Adrenal gland (tissue), 19 donors: ENCODE measurements at places on chromosomes 4 and X. TPM values are rescaled to one million over a fixed set of nuclear protein-coding genes. Genes with fewer than 3 reads are reported as not detected.

Gene CFAP99
- total RNA-seq: 3.3 TPM

Gene DDX60
- total RNA-seq: 13.9 TPM

Gene TLR2
- 2.8 TPM for total RNA-seq

Gene HGFAC
- 0.15 TPM for total RNA-seq

Gene SULT1B1
- total RNA-seq: 1.1 TPM

Gene APBB2
- total RNA-seq: 102 TPM

Gene CENPVL2
- total RNA-seq: not detected

Gene CLNK
- total RNA-seq: not detected

Gene LGI2
- 3.9 TPM for total RNA-seq

Gene ANKRD50
- total RNA-seq: 23.9 TPM

- H3K27me3 ChIP-seq: no peaks in the 10 kb centered on the region
- H3K4me1 ChIP-seq: peaks cover 73% of the 10 kb centered on the region
Measured at GRCh38 chr4:184347251-184348239, 126.8 kb downstream of the IRF2 start.

GRCh38 chrX:100098660-100099375 is 311.3 kb downstream of the PCDH19 start:
- H3K27ac ChIP-seq: no peak overlapping the region
- peaks cover 8% of the 10 kb centered on the region for H3K27me3 ChIP-seq
- H3K36me3 ChIP-seq: no peaks in the 10 kb centered on the region
- no peak overlapping the region for H3K4me3 ChIP-seq

DNA sequence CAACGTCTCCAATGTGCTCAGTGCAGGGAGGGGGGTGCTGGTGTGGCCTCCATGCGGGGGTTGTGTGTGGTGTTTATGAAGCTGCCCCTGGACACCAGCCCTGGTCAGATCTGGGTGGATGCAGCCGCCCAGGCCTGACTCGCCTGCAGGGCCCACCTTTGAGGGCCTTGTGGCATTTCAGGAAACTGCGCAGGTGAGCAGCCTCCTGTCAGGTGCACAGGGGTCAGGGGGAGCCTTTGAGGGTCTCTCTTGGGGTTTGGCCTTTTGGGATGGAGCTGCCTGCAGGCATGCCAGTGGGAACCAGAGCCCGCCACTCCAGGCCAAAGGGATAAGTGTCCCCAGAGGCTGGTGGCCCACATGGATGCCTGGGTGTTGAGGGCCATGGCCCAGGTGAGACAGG is 45.4 kb downstream of the ADRA2C start:
- no peak overlapping the region for H3K4me3 ChIP-seq
- no peaks in the 10 kb centered on the region for H3K36me3 ChIP-seq
- H3K27me3 ChIP-seq: no peaks in the 10 kb centered on the region

GRCh38 chr4:40306976-40307375 is 28.2 kb upstream of the CHRNA9 start:
- H3K4me3 ChIP-seq: no peak overlapping the region
- H3K27me3 ChIP-seq: no peaks in the 10 kb centered on the region
- H3K36me3 ChIP-seq: no peaks in the 10 kb centered on the region
- no peak overlapping the region for H3K27ac ChIP-seq
- H3K4me1 ChIP-seq: peaks cover 8% of the 10 kb centered on the region

DNA sequence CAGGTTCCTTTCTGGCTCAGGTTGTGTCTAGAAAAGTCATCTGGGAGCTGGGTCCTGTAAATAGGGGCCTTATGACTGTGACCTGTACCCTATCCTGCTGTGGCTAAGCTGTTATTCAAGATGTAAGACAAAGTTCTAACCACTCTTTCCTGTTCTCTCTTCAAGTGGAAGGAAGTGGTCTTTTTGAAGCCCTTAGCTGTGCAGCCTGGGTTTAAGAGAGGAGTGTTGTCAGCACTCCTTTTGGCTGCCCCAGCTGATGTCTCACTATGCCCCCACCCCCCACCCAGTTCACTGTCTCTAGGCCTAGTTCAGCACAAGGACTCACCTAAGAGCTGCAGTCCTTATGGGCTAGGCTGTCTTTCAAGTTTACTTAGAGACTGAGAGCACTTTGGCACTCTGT is 1069.5 kb downstream of the FAM133A start:
- no peak overlapping the region for H3K27ac ChIP-seq
- H3K4me3 ChIP-seq: no peak overlapping the region
- peaks cover 3% of the 10 kb centered on the region for H3K27me3 ChIP-seq
- H3K4me1 ChIP-seq: no peaks in the 10 kb centered on the region

DNA sequence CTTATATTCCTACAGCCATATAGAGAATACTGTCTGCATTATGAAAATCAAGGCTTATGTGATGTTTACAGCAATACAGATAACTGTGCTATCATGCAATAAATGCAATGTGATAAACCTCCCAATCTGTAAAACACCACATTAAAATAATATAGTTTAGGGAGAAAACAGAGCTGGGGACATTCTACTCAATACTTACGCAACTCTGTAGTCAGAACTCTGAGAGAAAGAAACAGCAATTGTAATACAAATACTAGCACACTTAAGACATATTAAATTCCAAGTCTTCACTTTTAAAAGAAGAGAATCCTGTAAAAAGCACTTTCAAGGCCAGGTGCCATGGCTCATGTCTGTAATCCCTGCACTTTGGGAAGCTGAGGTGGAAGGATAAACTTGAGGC is 61.4 kb downstream of the ANKRD17 start:
- H3K4me3 ChIP-seq: no peak overlapping the region
- peaks cover 23% of the 10 kb centered on the region for H3K4me1 ChIP-seq
- H3K36me3 ChIP-seq: no peaks in the 10 kb centered on the region
- H3K27me3 ChIP-seq: no peaks in the 10 kb centered on the region
- no peak for DNase-seq

DNA sequence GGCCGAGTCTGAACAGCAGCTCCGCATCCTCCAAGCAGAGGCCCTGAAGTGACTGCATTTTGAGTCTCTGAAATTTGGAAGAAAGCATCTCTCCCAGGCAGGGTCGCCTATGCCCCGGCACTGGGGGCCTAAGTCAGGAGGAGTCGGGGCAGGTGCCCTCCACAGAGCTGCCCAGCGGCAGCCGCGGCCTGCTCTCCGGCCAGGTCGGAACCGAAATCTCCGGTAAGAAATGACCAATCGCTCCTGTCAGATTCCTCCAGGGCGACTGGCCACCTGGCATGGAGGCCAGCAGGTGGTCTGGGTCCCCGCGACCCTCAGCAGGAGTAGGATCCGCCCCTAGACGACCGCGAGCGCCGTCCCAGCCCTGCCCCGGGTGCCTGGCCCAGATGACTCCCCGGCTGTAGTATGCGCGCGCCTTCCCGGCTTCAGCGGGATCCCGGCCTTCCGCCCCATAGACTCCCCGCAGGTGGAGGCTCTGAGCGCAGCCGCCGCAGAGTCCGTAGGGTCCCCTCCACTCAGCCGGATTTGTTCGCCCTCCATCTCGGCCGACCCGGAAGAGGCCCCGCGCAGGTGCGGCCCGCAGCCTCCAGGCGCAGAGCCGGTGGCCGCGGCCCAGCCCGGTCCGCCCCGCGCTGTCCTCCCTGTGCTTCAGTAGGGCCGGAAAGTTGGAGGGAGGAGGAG is 1.5 kb downstream of the NKX1-1 start:
- no peak overlapping the region for H3K4me3 ChIP-seq
- peaks cover 90% of the 10 kb centered on the region for H3K27me3 ChIP-seq
- H3K36me3 ChIP-seq: no peaks in the 10 kb centered on the region
- H3K4me1 ChIP-seq: no peaks in the 10 kb centered on the region

DNA sequence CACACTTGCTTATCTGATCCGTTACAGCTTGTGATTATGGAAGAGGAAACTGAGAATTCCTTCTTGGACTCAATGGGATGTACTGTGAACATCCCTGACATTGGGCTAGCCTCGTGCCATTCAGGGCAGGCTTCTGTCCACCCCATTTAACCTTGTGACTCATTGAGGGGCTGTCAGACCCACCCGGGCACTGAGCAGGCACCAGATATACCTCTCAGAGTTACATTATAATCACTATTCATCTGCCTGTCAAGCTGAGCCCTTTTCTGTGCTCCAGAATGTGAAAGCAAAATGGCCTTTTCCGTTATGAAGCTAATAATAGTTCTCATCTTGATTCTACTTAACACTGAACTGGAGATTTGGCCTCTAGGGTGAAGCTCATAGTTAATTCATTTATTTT is 170.6 kb upstream of the SCML1 start:
- no peaks in the 10 kb centered on the region for H3K27me3 ChIP-seq
- H3K4me3 ChIP-seq: no peak overlapping the region
- no peak overlapping the region for H3K27ac ChIP-seq
- H3K4me1 ChIP-seq: peaks cover 19% of the 10 kb centered on the region
- no peaks in the 10 kb centered on the region for H3K36me3 ChIP-seq

DNA sequence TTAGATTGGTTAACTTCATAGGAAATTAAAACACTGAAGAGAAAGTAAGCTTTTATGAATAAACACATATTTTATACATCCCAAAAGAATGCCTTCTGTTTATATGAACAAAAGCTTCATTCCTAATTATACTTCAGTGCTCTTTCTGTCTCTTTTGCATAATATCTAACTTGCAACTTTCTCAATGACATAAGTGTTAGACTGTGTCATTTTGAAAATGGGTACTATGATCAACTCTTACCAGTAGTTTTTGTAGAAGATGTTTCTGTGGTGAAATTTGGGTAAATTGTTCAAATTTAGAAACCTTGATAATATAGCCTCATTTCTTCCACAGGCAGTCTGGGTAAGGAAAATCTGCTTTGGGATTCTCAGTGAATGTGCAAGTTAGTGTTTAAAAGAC is 991.4 kb downstream of the CCSER1 start:
- H3K27ac ChIP-seq: no peak overlapping the region
- H3K4me1 ChIP-seq: no peaks in the 10 kb centered on the region
- H3K4me3 ChIP-seq: no peak overlapping the region
- no peaks in the 10 kb centered on the region for H3K36me3 ChIP-seq
- no peaks in the 10 kb centered on the region for H3K27me3 ChIP-seq
- no peak for DNase-seq

DNA sequence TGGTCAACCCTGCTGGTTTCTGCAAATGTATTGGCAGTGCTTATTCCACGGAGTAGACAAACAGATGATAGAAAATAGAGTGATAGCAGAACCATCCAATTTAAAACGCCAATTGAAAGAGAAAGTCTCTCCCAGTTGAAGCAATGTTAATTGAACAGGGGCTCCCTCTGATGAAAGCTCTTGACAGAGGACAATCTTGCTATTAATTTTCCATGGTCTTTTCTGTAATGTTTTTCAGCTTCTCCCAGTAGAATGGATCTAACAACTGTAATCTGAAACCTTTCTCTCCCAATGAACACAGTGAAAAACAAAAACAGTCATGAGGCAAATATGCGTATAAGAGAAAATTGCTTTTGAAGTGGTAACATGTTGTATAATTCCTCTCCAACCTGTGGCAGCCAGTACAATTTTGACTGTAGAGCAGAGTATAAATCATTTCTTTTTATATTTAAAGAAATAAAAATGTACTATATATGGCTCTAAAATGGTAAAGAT is 225.1 kb upstream of the GALNTL6 start:
- H3K4me3 ChIP-seq: no peak overlapping the region
- no peak for DNase-seq
- H3K27ac ChIP-seq: no peak overlapping the region
- H3K27me3 ChIP-seq: no peaks in the 10 kb centered on the region
- no peaks in the 10 kb centered on the region for H3K36me3 ChIP-seq

GRCh38 chr4:85787133-85787532 is 312.2 kb downstream of the ARHGAP24 start:
- no peak for DNase-seq
- H3K27ac ChIP-seq: no peak overlapping the region
- no peaks in the 10 kb centered on the region for H3K36me3 ChIP-seq
- H3K27me3 ChIP-seq: no peaks in the 10 kb centered on the region

GRCh38 chr4:179625406-179625805 is 2183.2 kb upstream of the AGA start:
- H3K36me3 ChIP-seq: no peaks in the 10 kb centered on the region
- no peaks in the 10 kb centered on the region for H3K27me3 ChIP-seq
- H3K4me1 ChIP-seq: no peaks in the 10 kb centered on the region
- no peak for DNase-seq

- no peak overlapping the region for H3K4me3 ChIP-seq
- no peaks in the 10 kb centered on the region for H3K27me3 ChIP-seq
- no peaks in the 10 kb centered on the region for H3K36me3 ChIP-seq
- no peaks in the 10 kb centered on the region for H3K4me1 ChIP-seq
Measured at GRCh38 chrX:96861661-96862060, 22.0 kb upstream of the RPA4 start.

- no peak for DNase-seq
- H3K27ac ChIP-seq: no peak overlapping the region
- no peaks in the 10 kb centered on the region for H3K4me1 ChIP-seq
- no peaks in the 10 kb centered on the region for H3K36me3 ChIP-seq
Measured at GRCh38 chr4:2321279-2322196, 59.6 kb upstream of the MXD4 start.

GRCh38 chr4:17682222-17682566 is 67.8 kb downstream of the MED28 start:
- H3K4me1 ChIP-seq: no peaks in the 10 kb centered on the region
- no peaks in the 10 kb centered on the region for H3K27me3 ChIP-seq
- H3K36me3 ChIP-seq: no peaks in the 10 kb centered on the region

DNA sequence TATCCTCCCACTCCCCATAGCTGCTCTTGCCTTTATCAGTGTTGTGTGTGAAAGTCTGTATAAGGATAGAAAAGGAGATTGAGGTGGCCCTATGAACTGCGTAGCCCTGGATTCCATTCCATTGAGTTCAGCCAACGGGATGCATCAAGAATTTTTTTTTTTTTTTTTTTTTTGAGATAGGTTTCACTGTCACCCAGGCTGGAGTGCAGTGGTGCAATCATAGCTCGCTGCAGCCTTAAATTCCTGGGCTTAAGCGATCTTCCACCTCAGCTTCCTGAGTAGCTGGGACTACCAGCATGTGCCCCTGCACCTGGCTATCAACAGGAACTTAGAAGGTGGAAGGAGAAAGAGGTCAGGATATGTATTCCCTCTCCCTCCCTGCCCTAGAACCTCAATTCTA is 187.2 kb upstream of the SPRY1 start:
- H3K4me3 ChIP-seq: no peak overlapping the region
- no peaks in the 10 kb centered on the region for H3K4me1 ChIP-seq
- no peak overlapping the region for H3K27ac ChIP-seq
- no peaks in the 10 kb centered on the region for H3K36me3 ChIP-seq
- no peaks in the 10 kb centered on the region for H3K27me3 ChIP-seq

DNA sequence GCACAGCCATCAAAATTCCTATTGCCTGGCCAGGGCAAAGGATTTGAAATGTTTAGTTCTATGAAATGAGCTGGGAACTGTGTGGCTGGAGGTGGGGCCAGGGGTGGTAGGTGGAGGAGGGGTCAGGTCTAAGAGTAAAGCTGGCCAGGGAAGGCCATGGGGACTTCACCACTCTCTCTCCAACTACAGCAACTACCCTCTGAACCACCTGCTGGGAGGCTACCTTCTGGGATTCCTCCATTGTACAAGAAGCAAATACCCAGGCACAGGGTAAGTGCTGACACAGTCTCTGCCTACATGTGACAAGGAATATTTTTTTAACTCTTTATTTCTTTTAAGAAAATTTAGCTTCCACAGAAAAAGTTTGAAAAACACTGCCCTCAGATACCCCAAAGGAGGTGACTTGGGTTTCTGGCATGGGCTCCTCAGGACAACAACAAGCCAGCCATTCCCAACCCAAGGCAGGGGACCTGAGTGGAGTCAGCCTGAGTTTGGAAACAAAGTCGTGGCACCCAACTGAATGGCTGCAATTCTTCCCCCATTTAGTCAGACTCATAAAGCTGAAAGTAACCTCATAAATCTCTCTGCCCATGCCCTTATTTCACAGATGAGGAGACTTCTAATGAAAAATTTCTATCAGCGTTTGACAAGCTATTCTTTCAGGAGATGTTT is 593.8 kb upstream of the DIPK2B start:
- no peaks in the 10 kb centered on the region for H3K36me3 ChIP-seq
- no peak overlapping the region for H3K27ac ChIP-seq

GRCh38 chr4:178339769-178340168 is 897.5 kb upstream of the AGA start:
- H3K27me3 ChIP-seq: no peaks in the 10 kb centered on the region
- H3K36me3 ChIP-seq: no peaks in the 10 kb centered on the region
- no peak for DNase-seq
- H3K4me1 ChIP-seq: no peaks in the 10 kb centered on the region
- no peak overlapping the region for H3K27ac ChIP-seq
- no peak overlapping the region for H3K4me3 ChIP-seq
